ENCODE measurements at places on chromosomes 6 and 20.

- no peak for DNase-seq
Measured at GRCh38 chr6:107717781-107718180, 106.3 kb downstream of the SCML4 start.

- DNase-seq: peak; percentile 47
Measured at GRCh38 chr6:39911513-39912125, 22.6 kb downstream of the MOCS1 start.

DNA sequence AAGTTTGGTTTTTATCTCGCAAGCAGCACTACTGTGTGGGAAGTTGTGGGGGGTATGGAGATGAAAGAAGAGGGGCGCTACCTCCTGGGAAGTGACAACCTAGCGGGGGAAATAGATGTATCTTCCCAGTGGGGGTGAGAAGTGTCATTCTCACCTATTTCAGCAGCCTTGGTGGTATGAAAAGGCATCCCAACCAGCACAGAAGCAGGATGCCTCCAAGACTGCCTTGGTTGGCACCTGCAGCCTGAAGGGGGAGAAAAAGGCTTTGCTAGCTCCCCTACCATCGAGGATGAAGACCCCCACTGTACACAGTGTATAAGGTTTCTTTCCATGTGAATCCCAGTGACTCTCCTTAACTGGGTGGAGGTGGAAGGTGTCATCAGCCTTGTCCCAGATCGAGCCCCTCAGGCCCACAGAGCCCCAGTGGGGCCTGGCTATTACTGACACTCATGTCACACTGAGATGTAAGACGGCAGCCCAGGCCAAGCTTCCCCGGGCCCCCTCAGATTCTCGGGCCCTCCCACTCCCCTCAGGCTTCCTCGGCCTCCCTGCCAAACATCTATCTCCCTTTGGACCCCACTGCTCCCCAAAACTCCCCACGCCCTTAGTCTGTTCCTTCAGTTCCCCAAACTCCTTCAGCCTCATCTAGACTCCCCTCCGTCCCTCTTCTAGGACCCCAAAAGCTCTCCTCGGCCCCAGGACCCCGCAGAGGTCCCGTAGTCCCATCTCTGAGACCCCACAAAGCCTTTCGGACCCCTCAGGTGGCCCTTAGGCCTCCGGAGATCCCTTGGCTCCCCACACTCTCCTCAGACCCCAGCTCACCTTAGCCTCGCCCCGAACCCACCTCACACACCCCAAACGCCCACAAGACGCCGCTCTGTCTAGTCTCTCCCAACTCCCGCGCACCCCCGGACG is 688 bp downstream of the COMMD7 start:
- peak; percentile 40 for DNase-seq

DNA sequence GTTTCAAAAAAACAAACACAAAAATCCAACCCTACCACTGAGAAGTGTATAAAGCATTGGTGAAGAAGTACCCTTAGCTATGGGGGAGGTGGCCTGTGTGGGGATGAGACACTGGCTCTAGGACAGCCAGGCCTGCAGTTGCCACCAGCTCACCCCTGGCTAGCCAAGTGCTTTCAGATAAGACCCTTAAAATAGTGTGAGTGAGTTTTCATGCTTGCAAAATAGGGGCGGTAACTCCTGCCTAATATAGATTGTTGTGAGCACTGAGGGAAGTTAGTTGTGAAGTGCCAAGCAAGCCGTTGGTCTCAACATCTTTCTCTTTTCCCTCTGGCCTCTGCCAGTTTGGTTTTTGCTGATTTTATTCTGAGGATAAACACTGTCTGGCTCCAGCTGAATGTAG is 11.3 kb downstream of the PPP1R3G start:
- no peak for DNase-seq

DNA sequence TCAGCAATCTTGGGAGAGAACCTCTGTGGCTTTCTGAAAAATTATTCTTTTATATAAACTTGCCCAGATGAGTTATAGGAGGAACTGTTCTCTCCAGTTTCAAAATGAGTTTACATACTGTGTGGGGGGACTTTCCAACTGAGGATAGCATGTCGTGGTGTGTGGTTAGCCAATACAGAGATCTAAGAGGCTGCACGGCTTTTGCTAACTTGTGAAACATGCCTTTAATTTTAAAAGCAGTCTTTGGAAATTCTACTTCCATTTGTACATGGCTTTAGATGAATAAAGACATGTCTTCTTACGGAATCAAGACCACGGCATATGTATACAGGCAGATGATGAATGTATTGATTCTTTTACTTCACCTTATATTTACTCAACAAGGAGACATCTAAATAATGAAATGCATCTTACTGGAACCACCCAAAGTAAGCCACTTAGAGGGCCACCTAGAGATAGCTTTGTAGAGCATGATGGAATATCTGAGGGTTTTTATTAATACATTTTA is 39.8 kb downstream of the HIVEP1 start:
- no peak for DNase-seq

GRCh38 chr20:2217857-2218539 is 77.8 kb upstream of the TGM3 start:
- no peak for DNase-seq

DNA sequence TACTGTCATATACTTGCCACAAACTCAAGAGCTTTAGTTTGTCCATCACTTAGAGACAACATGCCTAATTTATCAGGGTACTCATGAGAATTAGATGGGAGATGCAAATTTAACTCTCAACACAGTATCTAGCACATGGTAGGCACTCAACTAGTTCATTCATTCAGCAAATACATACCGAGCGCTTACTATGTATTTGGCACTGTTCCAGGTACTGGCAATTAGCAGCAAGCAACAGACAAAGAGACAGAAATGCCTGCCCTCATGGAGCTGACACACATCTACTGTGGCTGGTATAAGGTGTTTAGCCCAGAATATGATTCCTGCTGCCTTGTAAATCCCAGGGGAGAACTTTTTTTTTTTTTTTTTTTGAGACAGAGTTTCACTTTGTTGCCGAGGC is 4.8 kb downstream of the MICAL1 start:
- no peak for DNase-seq

GRCh38 chr20:63096681-63097335 is 90.0 kb upstream of the BHLHE23 start:
- no peak for DNase-seq

DNA sequence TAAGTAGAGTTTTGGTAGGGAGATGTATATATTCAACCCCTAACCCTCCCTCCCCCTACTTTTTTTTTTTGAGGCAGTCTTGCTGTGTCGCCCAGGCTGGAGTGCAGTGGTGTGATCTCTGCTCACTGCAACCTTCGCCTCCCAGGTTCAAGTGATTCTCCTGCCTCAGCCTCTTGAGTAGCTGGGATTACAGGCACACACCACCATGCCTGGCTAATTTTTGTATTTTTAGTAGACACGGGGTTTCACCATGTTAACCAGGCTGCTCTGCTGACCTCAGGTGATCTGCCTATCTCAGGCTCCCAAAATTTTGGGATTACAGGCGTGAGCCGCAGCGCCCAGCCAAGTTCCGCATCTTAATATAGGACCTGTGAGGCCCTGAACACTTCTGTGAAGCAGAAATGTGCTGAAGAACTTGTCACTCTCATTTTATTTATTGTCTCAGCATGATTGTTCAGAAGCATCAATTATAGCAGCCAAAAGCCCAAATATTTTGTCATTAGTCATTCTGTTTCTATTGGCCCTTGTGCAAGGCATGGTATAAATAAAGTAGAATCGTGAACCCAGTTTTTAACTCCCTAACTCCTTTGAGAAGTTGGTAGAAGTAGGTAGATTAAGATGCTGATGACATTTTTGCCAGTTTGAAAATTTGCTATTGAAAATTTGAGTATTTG is 19.4 kb downstream of the DSTN start:
- DNase-seq: no peak

- no peak for DNase-seq
Measured at GRCh38 chr6:158561321-158561884, 1.5 kb downstream of the TMEM181 start.

DNA sequence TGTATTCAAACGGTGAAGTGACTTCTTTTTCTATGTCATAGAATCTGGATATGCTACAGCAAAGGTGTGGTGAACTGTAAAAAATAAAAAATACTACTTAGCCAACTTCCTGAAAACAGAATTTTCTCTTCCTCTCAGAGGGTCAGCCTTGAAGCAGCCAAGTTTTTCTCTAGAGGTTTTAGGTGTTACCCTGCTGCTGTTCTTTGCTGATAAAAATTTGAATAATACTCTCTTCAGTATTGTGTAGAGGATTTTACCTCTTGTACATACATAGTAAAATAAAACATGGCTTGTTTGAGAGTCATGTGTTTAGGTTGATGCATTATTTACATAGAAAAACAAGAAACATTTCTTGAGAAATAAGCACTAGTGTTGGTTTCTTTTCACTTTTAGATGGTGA is 458.4 kb downstream of the TBC1D32 start:
- no peak for DNase-seq

DNA sequence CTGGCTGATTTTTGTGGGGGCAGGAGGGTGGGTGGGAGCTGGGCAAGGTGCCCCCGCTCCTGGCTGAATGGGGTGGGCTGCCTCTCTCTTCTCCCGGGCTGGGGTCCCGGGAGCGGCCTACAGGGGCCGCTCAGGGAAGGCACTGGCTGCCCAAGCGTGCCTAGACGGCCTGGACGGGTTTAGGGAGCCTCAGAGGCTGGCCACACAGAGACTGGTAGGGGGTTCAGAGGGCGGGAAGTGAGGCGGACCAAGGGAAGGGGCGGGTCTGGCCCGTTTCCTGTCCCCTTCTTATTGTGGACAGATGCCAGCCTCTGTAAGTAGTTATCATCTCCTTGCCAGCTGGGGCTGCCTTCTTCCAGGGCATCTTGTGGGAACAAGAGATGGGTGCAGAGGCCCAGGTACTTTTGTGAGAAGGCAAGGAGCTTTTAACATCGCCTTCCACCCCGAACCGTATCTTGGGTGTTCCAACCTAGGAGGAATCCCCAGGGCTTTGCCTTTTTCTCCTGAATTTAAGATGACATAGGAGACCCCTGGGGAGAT is 437 bp downstream of the CD40 start:
- no peak for DNase-seq

- DNase-seq: no peak
Measured at GRCh38 chr6:154996841-154997311, 1.8 kb downstream of the TIAM2 start.

- DNase-seq: no peak
Measured at GRCh38 chr6:47098570-47098993, 56.5 kb upstream of the ADGRF1 start.

DNA sequence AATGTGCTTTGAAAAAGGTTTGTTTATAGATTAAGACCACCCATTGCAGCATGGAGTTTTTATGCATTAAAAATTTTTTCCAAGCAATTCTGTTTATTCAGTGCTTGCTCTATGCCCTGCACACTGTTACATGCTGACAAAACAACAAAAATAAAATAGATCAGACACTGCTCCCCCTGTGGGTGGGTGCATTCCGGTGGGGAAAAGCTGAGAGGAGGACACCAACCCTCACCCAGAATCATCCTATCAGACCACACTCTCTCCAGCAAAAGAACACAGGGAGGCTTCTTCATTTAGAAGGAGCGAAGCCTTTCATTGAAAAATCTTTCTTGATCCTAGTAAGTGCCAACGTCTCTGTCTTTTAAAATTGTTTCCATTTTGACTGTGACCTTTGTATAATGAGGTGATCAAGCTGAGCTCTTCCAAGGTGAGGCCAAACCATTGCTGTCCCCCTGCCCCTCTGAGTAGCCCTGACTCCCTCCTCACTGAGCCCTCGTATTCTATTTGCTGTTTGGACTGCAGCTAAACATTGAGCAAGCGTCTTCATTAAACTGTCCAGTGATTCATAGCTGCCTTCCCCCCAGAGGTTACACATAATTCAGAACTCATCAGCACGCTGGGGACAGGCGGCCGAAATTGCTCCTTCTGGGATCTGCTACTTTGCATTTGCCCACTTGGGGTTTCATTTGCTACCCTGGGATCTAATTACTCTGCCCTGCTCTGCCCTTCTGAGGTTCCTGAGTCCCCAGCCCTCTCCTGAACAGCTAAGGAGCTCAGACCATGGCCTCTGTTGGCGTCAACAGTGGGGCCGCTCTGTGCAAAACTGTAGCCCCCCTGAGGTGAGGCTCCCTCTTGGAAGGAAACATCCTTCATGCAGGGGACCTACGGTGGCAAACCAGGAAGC is 102.4 kb downstream of the F13A1 start:
- no peak for DNase-seq

- DNase-seq: no peak
Measured at GRCh38 chr6:159594750-159595117, 98.3 kb downstream of the SOD2 start.

DNA sequence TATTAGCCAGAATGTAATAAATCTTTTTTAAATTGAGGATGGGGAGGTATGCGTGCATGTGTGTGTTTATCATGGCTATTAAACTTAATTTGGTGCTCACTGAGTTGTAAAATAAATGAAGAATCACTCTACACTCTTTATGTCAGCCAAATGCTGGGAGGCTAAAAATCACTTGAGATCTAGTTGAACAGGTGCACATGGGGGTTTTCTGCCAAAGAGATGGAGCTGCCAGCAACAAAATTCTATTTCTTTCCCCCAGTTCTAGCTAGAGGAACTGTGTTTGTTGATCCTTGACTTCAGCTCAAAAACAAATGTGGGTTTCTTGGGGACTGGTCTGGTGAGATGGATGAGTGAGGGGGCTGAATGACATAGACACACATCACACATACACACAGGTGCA is 183.3 kb upstream of the BTBD3 start:
- peak; percentile 93 for DNase-seq

DNA sequence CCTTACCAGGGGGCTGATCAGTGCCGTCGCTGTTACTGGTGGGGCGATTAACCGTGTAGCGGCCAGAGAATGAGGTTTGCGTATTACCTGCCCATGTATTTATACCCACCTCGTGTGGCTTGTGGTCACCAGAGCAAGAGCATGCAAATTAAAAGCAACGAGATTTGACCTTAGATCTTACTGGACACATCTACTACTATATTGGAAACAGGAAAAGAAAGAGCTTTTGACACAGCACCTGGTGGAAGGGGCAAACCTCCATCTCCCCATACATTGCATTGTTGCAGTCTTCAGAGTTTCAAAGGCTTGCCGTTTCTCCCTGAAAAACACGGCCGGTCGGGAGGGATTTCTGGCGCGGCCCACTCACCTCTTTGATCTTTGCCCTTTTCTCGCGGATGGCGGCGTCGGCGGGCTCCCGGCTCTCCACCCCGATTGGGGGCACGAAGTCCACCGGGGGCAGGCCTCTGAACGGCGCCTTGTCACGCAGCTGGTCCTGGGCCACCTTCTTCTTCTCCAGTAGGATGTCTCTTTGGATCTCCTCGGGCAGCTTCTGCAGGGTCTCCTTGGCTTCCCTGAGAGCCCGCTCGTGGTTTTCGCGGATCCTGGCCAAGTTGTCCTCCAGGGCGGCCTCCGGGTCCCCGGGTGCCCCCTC is 1.3 kb downstream of the MAN1A1 start:
- DNase-seq: peak; percentile 64

DNA sequence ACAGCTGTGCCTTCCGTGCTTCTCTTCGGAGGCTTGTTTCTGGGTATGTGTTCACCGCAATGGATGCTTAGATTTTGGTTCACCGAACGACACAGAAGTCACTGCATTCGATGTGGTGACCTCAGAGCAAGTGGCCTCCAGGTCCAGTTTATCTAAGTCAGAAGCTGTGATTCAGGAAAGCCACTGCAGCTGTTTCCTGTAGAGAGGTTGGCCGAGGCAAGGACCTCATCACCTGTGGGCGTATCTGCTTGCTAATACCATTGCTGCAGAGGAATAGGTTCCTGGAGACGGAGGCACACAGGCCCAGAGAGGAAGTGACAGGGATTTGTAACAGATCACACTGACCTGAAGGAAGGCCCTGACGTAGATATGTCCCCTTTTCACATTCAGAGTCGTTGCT is 82.7 kb downstream of the FARS2 start:
- DNase-seq: no peak

Data from NCI-H1417 (cell line).